Smooth muscle cell of bladder (primary cell): ENCODE measurements at places on chromosomes 2 and 18. TPM values are rescaled to one million over a fixed set of nuclear protein-coding genes. Genes with fewer than 3 reads are reported as not detected.

ACVR1 gene
- total RNA-seq, result 21.2 and 23.4 TPM in 2 replicates

THADA gene
- 26.3 and 34.8 TPM in 2 replicates for total RNA-seq

TUBB8B gene
- not detected in 2 replicates for total RNA-seq

ASAP2 gene
- 15.1 and 16.9 TPM in 2 replicates for total RNA-seq

IL36A gene
- total RNA-seq, result not detected in 2 replicates

CAPG gene
- 121 and 128 TPM in 2 replicates for total RNA-seq

POTEC gene
- under 0.01 TPM in 1 of 2 replicates, not detected in the other for total RNA-seq

KCNE4 gene
- 27.2 and 43.9 TPM in 2 replicates for total RNA-seq

SUMO1 gene
- 115 and 120 TPM in 2 replicates for total RNA-seq

EIF2AK2 gene
- 19.3 and 22.7 TPM in 2 replicates for total RNA-seq

SPP2 gene
- total RNA-seq, result not detected in 2 replicates

PFN4 gene
- total RNA-seq, result 0.28 and 0.46 TPM in 2 replicates

CDH20 gene
- under 0.01 and 0.18 TPM in 2 replicates for total RNA-seq

TTN gene
- total RNA-seq, result under 0.01 TPM in 2 replicates

AQP12A gene
- not detected in 2 replicates for total RNA-seq

IL1RL2 gene
- 0.85 and 1.5 TPM in 2 replicates for total RNA-seq

SLC14A1 gene
- total RNA-seq, result 27.6 and 39.7 TPM in 2 replicates

TDRD15 gene
- total RNA-seq, result not detected in 2 replicates

IL18RAP gene
- total RNA-seq, result not detected in 2 replicates

ASPRV1 gene
- 0.14 and 0.28 TPM in 2 replicates for total RNA-seq

CYRIA gene
- 2.8 and 3.7 TPM in 2 replicates for total RNA-seq

GIGYF2 gene
- total RNA-seq, result 43.9 and 55.8 TPM in 2 replicates

CIAO1 gene
- total RNA-seq, result 54.5 and 67.6 TPM in 2 replicates

IL37 gene
- total RNA-seq, result not detected in 2 replicates

CROCC2 gene
- 0.09 and 0.14 TPM in 2 replicates for total RNA-seq

ICA1L gene
- 4.4 and 5.5 TPM in 2 replicates for total RNA-seq

MAPRE2 gene
- 7.1 and 11.7 TPM in 2 replicates for total RNA-seq

SLC11A1 gene
- total RNA-seq, result 0.14 and 0.28 TPM in 2 replicates

ZSWIM2 gene
- total RNA-seq, result under 0.01 and 0.09 TPM in 2 replicates

C2orf66 gene
- not detected in 2 replicates for total RNA-seq

HOXD1 gene
- total RNA-seq, result not detected in 2 replicates

HRH4 gene
- under 0.01 and 0.18 TPM in 2 replicates for total RNA-seq

SNORC gene
- 0.57 and 0.92 TPM in 2 replicates for total RNA-seq

MAB21L4 gene
- not detected in 2 replicates for total RNA-seq

MROH2A gene
- total RNA-seq, result under 0.01 and 0.14 TPM in 2 replicates

ANTXR1 gene
- total RNA-seq, result 262 and 309 TPM in 2 replicates

PLCD4 gene
- 1.8 TPM in 2 replicates for total RNA-seq

NCKAP1 gene
- total RNA-seq, result 93.6 and 129 TPM in 2 replicates

MTERF4 gene
- total RNA-seq, result 28.6 and 36.9 TPM in 2 replicates

NOSTRIN gene
- total RNA-seq, result 0.09 and 0.14 TPM in 2 replicates

DYSF gene
- total RNA-seq, result 0.14 and 0.65 TPM in 2 replicates

GAREM1 gene
- total RNA-seq, result 4.1 and 4.3 TPM in 2 replicates

BMP10 gene
- not detected in 2 replicates for total RNA-seq

AQP12B gene
- total RNA-seq, result not detected in 2 replicates

SP9 gene
- not detected in 2 replicates for total RNA-seq
